WTC11 (cell line): ENCODE measurements at places on chromosomes 1 and 21.

GRCh38 chr1:204923201-204923600 lies 52.5 kb downstream of the NFASC start:
- peaks cover 78% of the 10 kb centered on the region for H3K4me1 ChIP-seq
- peak; percentile 33 for DNase-seq
- H3K36me3 ChIP-seq, result peaks cover 2% of the 10 kb centered on the region
- no peak overlapping the region for H3K4me3 ChIP-seq

DNA sequence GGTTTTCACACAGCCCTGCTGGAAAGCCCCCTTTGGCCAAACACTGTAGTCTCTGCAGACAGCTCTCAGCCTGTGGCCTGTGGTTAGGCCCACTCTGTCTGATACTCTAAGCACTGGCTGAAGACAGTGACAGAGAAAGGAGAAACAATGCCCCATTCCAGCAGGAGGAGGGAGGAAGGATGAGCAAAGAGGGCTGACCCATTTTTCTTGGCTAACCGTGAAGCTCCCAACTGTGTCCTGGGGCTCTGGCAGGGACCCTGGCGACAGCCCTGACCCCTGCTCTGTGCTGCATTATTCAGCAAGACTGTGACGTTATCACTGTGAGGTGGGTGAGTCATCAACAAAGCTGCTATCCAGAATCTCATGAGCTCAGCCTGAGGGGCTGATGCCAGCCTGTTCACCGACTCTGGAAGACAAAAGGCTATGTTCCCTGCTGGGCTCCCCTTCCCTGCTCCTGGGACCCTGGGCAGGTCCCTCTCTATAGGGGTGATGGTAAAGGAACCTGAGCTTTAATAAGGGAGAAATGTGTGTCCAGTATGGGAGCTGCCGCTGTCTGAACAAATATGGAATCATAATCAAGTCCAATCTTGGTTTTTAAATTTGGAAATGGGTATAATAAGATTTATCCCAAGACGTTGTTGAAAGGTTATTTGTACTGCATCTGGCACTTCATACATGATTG lies 107.0 kb downstream of the RHOU start:
- no peak overlapping the region for H3K27ac ChIP-seq
- no peak overlapping the region for H3K4me3 ChIP-seq
- no peak for DNase-seq
- peaks cover 2% of the 10 kb centered on the region; the same call in 1 of the 2 replicates for H3K27me3 ChIP-seq
- peaks cover 15% of the 10 kb centered on the region for H3K36me3 ChIP-seq
- H3K4me1 ChIP-seq, result peaks cover 5% of the 10 kb centered on the region; the same call in 1 of the 2 replicates

DNA sequence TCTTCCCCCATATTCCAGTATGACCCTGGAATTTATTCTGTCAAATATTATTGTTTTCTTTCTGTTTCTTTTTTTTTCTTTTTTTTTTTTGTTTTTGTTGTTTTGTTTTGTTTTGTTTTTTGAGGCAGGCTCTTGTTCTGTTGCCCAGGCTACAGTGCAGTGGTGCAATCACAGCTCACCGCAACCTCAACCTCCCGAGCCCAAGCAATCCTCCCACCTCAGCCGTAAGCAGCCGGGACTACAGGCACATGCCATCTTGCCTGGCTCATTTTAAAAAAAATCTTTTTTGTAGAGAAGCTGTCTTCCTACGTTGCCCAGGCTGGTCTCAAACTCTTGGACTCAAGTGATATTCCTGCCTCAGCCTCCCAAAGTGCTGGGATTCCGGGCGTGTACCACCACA lies 237.6 kb downstream of the SMYD3 start:
- no peak overlapping the region for H3K27ac ChIP-seq
- H3K36me3 ChIP-seq, result no peaks in the 10 kb centered on the region
- no peaks in the 10 kb centered on the region for H3K27me3 ChIP-seq
- no peak for DNase-seq
- H3K4me1 ChIP-seq, result peaks cover 12% of the 10 kb centered on the region

DNA sequence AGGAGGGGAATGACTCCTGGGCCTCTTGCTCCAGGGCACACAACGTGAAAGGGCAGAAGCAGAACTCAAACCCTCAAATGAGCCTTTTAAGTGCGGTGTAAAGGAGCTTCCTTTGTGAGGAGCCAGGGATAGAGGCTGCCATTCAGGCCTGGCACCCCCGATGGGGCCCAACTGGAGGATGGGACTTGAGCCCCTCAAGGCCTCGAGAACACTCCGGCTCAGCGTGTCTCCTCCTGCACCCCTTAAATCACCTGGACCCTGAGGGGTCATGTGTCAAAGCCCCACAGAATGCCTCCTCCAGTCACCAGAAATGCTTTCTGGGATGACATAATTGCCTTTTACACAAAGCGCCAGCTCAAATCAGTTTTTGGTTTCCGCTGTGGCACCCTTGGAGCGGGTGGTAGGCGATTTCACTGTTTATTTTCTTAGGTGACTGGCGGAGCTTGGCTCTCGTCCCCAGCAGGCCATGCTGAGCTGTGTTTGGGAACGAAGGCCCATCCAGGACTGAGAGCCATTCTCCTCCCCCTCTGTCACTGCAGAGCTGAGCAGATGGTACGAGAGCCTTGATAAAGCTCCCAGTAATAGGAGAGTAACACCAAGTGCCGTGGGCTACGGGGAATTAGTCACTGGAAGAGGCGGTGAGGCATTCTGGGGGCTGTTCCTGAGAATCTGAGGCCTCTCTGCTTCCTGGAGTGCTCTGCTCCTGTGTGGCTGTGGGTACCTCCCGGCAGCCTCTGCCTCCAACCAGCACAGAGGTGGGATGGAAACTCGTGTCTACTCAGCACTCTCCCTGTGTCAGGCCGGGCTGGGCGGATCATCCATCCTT lies 163.0 kb downstream of the GRIK3 start:
- H3K4me1 ChIP-seq, result peaks cover 3% of the 10 kb centered on the region; the same call in 1 of the 2 replicates
- no peaks in the 10 kb centered on the region for H3K36me3 ChIP-seq
- H3K27me3 ChIP-seq, result no peaks in the 10 kb centered on the region; the same call in 1 of the 2 replicates
- no peak for DNase-seq

- H3K36me3 ChIP-seq, result no peaks in the 10 kb centered on the region
- DNase-seq, result no peak
- no peaks in the 10 kb centered on the region for H3K27me3 ChIP-seq
- no peak overlapping the region for H3K27ac ChIP-seq
Observed at GRCh38 chr1:53621144-53621543, 117.8 kb downstream of the GLIS1 start.

GRCh38 chr1:211324992-211325775 lies 1.4 kb upstream of the TRAF5 start:
- no peaks in the 10 kb centered on the region for H3K36me3 ChIP-seq
- H3K27me3 ChIP-seq, result peaks cover 17% of the 10 kb centered on the region
- no peak for DNase-seq
